Smooth muscle cell of the umbilical artery (primary cell): ENCODE measurements at places on chromosomes 4 and X. TPM values are rescaled to one million over a fixed set of nuclear protein-coding genes. Genes with fewer than 3 reads are reported as not detected.

Gene PABPC4L
- total RNA-seq: 8.6 and 25.2 TPM in 2 replicates

Gene NPNT
- total RNA-seq: 0.14 and 0.30 TPM in 2 replicates

Gene COL4A6
- total RNA-seq: 9.8 and 17.7 TPM in 2 replicates

Gene ANKRD50
- 140 and 169 TPM in 2 replicates for total RNA-seq

Gene GLOD5
- not detected in 2 replicates for total RNA-seq

Gene CNGA1
- total RNA-seq: 0.30 and 0.42 TPM in 2 replicates

Gene BMP2K
- total RNA-seq: 44.8 and 54.1 TPM in 2 replicates

Gene RAPGEF2
- 46.9 and 68.0 TPM in 2 replicates for total RNA-seq

Gene ADH6
- total RNA-seq: not detected in 2 replicates

Gene SCRG1
- total RNA-seq: 3.3 and 8.3 TPM in 2 replicates
